ENCODE measurements at places on chromosomes 1 and 21.

- peak; percentile 18 for DNase-seq
Measured at GRCh38 chr1:89552471-89553081, 27.9 kb downstream of the LRRC8B start.

DNA sequence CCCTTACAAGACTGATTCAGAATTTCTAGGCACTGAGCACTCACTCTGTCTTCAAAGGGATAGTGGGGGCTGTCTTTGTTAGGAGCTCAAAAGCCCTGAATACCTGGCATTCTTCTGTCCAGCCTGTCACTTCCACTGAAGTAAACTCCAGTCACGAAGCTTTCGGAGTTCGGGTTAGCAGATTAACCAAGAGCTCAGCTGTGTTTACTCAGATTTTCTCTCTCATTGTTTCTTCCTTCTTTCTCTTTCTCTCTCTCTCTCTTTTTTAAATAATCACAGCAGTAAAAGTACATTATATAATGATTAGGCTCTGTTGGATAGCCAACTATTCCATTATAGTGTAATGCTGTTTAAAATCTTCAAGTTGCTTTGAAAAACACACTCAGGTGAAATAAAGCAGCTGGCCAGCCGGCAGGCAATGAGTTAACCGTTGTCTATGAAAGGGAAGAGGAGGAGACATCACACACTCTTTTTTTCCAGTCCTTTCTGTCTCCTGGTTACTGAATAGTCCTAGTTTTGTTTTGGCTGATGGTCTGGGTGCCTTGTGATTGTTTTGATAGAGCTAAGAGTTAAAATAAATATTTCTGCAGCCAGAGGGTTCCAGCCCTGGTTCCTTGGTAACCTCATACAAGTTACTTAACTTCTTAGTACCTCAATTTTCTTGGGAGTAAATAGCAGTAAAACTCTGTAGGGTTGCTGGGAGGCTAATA lies 89.8 kb downstream of the ADSS2 start:
- peak; percentile 75 for DNase-seq

GRCh38 chr1:30965924-30966599 lies 57.5 kb upstream of the SDC3 start:
- DNase-seq = no peak

GRCh38 chr1:58434607-58435006 lies 111.9 kb downstream of the OMA1 start:
- no peak for DNase-seq

GRCh38 chr21:38774152-38774551 lies 31.6 kb upstream of the ETS2 start:
- no peak for DNase-seq

- no peak for DNase-seq
Measured at GRCh38 chr21:36722370-36723368, 23.8 kb downstream of the SIM2 start.

- DNase-seq = peak; percentile 28
Measured at GRCh38 chr1:22488319-22488718, 36.7 kb downstream of the ZBTB40 start.

- no peak for DNase-seq
Measured at GRCh38 chr1:167460836-167461235, 57.5 kb downstream of the CD247 start.

GRCh38 chr1:104760017-104760416 lies 1010.3 kb downstream of the AMY1C start:
- no peak for DNase-seq

GRCh38 chr1:78683079-78683478 lies 33.4 kb downstream of the IFI44 start:
- DNase-seq = no peak

DNA sequence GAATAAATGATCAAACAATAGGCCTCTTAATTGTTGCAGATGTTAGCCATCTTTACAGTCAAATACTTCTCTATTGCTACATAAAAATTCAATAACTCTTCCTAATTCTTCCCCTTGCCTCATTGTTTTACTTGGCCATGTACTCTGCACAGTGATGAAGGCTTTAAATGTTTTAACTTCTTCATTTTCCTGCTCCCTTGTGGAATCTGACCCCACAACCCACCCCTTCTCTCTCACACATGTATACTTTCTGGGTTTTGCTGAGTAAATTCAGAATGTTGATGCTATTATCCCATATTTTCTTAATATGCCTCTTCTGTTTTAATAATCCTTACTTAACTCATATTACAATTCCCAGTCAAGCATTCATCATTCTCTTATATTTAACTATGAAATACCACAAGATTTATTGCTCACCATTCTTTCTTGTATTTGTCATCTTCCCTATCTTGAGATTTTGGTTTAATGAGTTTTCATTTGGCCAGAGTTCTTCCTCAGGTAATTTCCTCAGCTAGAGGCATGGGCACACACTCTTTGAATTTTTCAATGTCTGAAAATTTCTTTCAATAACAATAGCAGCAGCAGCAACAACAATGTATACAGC lies 327.8 kb upstream of the USP24 start:
- peak; percentile 93 for DNase-seq

DNA sequence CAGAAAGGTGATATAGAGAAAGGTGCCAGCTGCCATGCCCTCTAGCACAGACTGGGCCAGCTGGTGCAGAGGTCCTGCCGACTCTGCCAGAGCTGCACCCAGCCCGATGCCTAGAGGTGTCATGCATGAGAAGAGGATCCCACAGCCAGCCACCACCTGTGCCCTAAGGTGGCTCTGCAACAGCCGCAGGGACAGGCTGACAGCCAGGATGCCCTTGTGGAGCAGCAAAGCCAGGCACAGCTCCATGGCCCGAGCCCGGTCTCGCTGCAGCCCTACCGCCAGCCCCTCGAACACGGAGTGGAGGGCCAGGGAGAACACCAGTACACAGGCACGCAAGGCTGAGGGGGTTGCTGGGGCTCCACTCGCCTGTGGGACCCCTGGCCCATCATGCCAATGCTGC lies 1.8 kb upstream of the CRTC2 start:
- no peak for DNase-seq

- DNase-seq = no peak
Measured at GRCh38 chr1:37883671-37884070, 24.3 kb upstream of the MTF1 start.

DNA sequence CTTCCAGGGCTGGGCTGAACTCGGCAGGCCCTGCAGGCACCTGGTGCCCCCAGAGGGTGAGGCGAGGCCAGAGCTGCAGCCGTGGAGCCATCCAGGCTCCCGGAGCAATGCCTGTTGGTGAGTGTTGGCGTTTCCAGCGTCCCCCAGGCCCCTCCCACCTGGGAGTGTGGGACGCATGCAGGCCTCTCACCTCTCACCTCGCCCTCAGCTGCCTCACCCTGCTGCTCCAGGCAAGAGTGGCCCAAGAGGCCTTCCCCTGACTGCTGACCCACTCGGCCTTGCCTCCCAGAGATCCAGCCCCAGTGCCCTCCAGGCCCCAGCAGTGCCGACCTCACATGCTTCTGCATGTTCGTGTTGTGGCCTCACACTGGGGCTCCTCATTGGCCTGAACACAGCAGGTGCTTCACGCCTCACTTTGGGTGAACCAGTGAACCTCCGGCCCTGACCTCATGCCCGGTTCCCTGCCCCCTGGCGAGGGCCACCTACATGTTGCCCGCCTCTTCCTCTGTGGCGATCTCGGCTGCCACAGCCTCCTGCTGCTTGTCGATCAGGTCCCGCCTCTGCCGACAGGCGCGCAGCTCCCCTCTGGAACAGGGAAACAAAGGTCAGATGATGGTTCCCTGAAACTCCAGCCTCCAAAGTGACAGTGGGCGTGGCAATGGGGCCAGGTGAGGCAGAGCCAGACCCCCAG lies 17.0 kb downstream of the CFAP74 start:
- no peak for DNase-seq

- no peak for DNase-seq
Measured at GRCh38 chr1:153877112-153877511, 45.7 kb downstream of the GATAD2B start.

DNA sequence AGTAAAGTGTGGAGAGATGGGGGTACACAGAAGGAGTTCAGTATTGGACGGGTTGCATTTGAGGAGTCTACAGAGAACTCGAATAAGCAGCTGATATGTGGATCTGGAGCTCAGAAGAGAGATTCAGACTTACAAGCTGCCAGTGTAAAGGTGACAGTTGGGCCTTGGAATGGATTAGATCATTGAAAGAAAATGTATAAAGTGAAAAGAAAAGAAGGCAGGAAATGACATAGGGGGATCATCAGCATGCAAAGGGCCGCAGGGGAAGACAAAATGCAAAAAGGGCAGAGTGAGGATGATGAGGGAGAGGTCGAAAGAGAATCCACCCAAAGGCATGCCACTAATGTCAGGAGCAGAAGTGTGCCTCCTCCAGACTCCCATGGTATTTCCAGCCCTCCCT lies 273.3 kb downstream of the TNR start:
- no peak for DNase-seq

GRCh38 chr1:54096877-54097240 lies 43.5 kb downstream of the TCEANC2 start:
- no peak for DNase-seq

DNA sequence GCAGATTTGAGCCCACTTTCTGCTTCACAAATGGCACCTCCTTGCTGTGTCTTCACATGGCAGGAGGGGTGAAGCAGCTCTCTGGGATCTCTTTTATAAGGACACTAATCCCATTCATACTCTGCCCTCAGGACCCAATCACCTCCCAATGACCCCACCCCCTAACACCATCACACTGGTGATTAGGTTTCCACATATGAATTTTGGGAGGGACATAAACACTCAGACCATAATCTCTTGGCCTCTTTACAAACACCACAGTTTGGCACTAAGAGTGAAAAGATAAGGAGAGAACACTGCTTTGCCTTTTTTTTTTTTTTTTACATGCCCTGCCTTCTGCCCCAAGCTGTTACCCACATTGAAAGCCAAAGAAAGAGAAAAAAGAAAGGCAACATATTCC lies 166.2 kb upstream of the NFIA start:
- no peak for DNase-seq

GRCh38 chr1:177645491-177646190 lies 324.2 kb downstream of the SEC16B start:
- no peak for DNase-seq

- DNase-seq = no peak
Measured at GRCh38 chr1:50493710-50494109, 70.5 kb upstream of the DMRTA2 start.

GRCh38 chr1:156146769-156147405 lies 6.5 kb upstream of the SEMA4A start:
- no peak for DNase-seq

- peak; percentile 78 for DNase-seq
Measured at GRCh38 chr1:93447481-93448291, at the start of gene FNBP1L. TSS of gene FNBP1L (plus strand) at chr1:93448118. CDS start at chr1:93448282, 164 bp downstream.

GRCh38 chr1:29105822-29106221 lies 17.9 kb downstream of the TMEM200B start:
- no peak for DNase-seq

- no peak for DNase-seq
Measured at GRCh38 chr1:160489513-160490261, 33.4 kb downstream of the SLAMF6 start.

DNA sequence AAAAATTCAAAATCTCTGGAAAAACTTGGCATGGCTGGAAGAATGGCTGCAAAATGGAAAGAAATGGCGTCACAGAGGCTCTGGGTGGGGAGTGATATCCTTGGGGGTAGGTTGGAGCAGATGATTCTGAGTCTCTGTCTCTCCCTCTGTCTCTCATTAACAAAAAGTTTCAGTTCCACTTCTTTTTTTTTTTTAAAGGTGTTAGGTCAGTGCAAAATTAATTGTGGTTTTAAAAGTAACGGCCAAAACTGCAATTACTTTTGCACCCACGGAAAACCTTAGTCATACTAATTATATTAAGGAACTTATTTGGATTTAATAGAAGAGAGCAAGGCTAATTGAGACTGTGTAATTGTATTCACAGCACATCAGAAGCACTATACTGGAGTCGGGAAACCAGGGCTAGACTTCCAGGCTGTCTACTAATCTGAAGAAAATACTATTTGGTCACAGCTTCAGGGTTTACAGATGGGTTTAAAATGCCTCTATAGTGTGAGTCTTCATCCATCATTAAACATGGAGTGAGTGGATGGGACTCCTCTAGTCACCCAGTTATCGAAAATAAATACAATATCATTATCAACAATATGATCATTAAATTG lies 289.1 kb upstream of the PLD5 start:
- DNase-seq = no peak

DNA sequence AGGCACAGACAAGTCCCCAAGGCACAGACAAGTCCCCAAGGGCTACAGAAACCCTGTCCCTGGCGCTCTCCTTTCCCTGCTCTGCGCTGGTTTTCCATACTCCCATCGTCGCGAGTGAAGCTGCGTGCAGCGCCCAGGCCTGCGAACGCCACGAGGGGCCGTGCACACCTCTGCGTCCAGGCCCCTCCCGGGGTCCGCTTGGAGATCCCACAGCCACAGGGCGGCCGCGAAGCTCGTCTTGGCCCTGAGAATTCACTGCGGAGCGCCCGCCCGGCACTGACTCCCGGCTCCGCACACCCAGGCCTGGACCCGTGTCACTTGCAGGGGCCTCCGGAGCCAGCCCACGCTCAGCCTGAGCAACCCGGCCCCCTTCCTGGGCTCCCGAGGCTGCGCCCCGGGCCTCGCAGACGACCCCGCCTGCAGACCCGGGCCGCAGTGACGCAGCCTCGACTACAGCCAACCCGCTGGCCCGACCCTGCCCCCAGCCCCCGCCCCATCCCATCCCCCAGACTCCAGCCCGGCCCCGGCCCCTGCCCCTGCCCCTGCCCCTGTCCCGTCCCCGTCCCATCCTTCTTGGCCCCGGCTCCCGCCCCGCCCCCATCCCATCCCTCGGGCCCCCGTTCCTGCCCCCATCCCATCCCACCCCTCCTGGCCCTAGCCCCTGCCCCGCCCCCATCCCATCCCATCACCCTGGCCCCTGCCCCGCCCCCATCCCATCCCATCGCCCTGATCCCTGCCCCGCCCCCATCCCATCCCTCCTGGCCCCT lies 841 bp downstream of the POFUT2 start:
- no peak for DNase-seq

GRCh38 chr1:218304281-218305039 lies 19.4 kb downstream of the RRP15 start:
- DNase-seq = peak; percentile 62

- peak; percentile 95 for DNase-seq
Measured at GRCh38 chr1:209839875-209840546, 12.2 kb downstream of the UTP25 start.

DNA sequence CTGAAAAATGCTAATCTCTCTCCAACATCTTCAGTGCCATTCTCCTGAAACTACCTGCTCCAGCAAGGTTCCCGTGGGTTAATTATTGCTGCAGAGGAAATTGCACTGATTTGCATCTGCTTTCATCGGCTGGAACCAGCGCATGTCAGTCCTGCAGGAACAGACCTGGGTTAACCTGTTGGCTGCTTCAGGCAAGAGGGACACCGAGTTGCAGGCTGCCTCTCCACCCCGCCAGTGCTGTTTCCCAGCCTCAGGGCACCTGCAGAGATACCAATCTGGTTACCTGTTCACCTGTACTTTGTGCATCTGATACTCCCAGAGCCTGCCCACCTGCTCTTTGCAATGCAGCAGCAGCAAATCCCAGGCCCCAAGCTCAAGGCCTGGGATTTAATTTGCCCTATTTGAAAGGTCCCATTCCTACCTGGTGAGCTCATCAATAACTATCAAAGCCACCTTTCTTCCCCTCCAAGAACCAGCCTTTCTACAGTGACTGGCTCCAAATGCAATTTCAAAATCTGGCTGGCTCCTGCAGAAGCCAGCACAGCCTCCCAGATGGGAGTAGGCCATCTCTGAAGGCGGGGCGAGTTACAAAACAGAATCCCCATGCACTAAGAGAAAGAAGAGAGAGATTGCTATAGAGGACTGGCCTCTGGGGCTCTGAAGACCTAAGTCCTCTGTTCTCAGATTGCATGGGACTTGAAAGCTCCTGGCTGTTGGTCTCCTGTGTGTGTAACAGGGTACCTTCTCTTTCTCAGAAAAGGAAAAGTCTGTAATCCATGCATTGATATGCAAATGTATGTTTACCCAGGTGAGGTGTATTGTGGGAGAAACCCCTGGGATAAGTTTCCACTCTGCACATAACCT lies 67.8 kb downstream of the TOMM20 start:
- DNase-seq = no peak

GRCh38 chr1:150142083-150142482 lies 7.6 kb upstream of the PLEKHO1 start:
- DNase-seq = no peak
